ENCODE measurements at places on chromosomes 6 and 20. TPM values are rescaled to one million over a fixed set of nuclear protein-coding genes. Genes with fewer than 3 reads are reported as not detected.

Gene OR12D3
- not detected for total RNA-seq

Gene C20orf141
- total RNA-seq, result not detected

Gene AVP
- total RNA-seq, result not detected

Gene WFDC11
- not detected for total RNA-seq

Gene HLA-F
- total RNA-seq, result 293 TPM

Gene DNAH8
- 0.02 TPM for total RNA-seq

Gene CLPSL2
- total RNA-seq, result not detected

Gene DEFB113
- not detected for total RNA-seq

Gene DEFB128
- not detected for total RNA-seq

Gene KIF16B
- total RNA-seq, result 7.9 TPM

Gene SLC32A1
- not detected for total RNA-seq

Gene SFTA2
- total RNA-seq, result not detected

Gene RHAG
- total RNA-seq, result not detected

Gene DPPA5
- not detected for total RNA-seq

Gene MYB
- 77.9 TPM for total RNA-seq

Gene NFATC2
- total RNA-seq, result 63.6 TPM

Gene GTSF1L
- 0.23 TPM for total RNA-seq

Gene WFDC10B
- not detected for total RNA-seq

Gene TMC2
- not detected for total RNA-seq

Gene PLG
- 0.39 TPM for total RNA-seq

Gene CST3
- 1.8 TPM for total RNA-seq

Gene VSX1
- total RNA-seq, result not detected

Gene C6orf15
- not detected for total RNA-seq

Gene TTBK1
- 0.18 TPM for total RNA-seq

Gene RSPH4A
- total RNA-seq, result 0.27 TPM

Gene SRC
- 1.7 TPM for total RNA-seq

Gene KPNA5
- 8.4 TPM for total RNA-seq

Gene NNAT
- not detected for total RNA-seq

Gene HLA-DMB
- 8.5 TPM for total RNA-seq

Gene ZC3H12D
- total RNA-seq, result 9.7 TPM

Gene FIG4
- 9.1 TPM for total RNA-seq

Gene PPIL6
- not detected for total RNA-seq

Gene HDAC2
- total RNA-seq, result 94.6 TPM
